AG10803 (cell line): ENCODE measurements at places on chromosomes 3 and 15.

DNA sequence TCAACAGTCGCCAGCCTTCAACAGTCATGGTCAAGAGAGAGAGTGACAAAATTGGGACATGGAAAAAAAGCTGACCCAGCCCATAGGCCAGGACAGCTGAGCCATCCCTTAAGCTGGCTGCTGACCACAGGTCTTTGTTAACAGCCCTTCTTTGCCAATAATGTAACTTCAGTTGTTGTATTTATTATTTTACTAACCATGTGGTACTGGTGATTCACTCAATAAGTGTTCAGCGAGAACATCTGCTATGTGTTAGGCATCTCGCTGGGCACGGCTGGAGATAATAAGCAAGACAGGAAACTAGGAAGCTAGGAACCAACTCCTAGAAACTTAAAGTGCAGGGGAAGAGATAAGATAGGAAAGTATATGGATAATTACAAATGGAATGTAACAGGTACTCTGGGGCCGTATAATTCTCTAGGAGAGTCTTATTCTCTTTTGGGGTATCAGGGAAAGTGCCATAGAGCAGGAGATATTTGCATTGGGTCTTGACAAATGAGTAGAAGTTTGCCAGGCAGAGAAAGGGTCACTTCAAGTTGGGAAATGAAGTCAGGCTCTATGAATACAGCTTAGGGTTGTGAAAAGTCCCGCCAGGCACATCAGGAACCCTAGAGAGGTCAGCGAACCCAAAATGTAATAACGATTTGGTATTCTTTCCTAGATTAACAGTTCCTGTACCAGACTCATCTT, 84.0 kb upstream of the TRA2B start:
- DNase-seq = peak; percentile 95

DNA sequence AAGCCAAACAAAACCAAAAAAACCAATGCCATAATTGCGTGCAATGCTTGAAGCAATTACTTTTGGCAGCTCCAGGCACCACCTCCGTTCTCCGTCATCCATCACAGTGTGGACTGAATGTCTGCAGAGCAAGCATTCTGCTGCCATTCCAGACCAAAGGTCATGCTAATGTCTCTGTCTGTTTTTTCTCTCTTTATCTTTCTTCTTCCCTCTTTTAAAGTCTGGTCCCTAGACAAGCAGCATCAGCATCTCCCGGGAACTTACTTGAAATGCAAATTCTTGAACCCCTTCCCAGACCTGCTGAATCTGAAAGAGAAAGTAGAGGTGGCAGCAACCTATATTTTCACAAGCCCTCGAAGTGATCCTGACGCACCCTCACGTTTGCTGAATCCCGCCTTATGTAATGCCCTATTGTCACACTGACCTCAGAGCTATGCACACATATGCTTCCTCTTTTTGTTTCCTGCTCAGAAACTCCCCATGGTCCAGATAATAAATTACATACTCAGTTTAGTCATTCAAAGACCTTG, 297.3 kb upstream of the PROK2 start:
- peak; percentile 66 for DNase-seq

DNA sequence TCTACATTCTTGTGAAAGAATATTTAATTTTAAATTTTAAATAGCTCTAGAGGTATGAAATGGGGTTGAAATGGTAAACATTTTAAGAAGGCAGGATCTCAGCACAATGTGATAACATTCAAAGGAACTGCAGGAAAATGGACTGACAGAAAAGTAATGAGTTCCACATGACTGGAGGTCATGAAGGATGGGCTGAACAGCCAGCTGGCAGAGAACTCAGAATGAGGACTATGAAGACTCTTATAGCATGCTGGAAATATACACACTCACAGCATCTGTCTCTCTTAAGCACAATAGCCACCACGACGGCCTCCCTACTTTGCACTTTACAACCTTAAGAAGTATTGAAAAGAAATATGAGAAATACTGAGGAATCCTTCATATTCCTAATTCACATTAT, 94.7 kb downstream of the TNIK start:
- peak; percentile 46 for DNase-seq

GRCh38 chr3:86828751-86829150, 162.2 kb downstream of the VGLL3 start:
- DNase-seq = no peak

DNA sequence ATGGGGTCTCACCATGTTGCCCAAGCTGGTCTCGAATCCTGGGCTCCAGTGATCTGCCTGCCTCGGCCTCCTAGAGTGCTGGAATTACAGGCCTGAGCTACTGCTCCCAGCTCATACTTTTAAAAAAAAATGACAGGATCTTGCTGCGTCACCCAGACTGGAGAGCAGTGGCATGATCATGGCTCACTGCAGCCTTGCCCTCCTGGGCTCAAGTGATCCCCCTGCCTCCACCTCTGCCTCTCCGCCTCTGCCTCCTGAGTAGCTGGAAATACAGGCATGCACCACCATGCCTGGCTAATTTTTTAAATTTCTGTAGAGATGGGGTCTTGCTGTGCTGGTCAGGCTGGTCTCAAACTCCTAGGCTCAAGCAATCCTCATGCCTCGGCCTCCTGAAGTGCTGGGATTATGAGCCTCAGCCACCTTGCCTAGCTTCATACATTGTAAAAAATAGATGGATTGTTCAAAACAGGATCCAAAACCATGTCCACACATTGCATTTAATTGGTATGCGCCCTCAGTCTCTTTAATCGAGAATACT, 8.9 kb downstream of the PHLDB2 start:
- no peak for DNase-seq

DNA sequence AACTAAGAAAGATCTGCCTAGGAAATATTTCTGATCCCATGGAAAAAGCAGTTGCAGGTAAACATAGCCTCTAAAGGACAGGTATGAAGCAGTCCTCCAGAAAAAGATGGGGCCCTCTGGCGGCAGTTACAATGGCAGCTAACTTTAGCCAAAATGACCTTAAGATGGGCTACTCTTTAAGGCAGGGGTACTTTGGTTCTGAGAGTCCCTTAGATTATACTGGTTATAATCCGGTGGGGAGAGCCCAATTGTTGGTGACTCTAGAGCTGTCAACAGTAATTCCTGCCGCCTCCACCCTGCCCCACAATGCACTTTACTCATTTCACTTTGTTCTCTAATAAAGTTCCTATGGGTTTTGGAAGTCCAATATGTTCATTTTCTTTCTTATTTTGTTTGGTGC, 412.8 kb upstream of the WNT5A start:
- no peak for DNase-seq

GRCh38 chr3:133282236-133282635, 117.6 kb upstream of the BFSP2 start:
- peak; percentile 66 for DNase-seq

DNA sequence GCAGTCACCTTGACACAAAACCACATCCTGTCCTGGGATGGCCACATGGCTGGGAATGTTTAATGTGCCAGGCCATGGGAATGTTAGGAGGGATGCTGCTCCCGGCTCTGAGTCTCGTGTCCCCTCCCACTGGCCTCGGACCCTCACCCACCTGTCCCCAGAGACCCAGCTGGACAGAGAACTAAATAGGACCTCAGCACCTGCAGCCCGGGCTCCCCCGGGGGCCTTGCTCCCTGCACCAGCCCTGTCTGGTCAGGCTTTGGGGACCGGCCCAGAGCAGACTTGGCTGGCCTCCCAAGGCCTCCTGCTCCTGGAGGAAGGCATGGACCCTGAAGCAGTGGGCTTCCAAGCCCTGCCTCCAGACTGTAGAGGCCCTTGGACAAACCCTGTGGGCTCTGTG, 100.0 kb upstream of the IQSEC1 start:
- no peak for DNase-seq

GRCh38 chr3:57151021-57151449, 14.1 kb downstream of the IL17RD start:
- peak; percentile 44 for DNase-seq
